Stimulated activated CD4-positive, alpha-beta T cell treated with anti-CD3 and anti-CD28 coated beads, Interleukin-1b, Interleukin-23, amount 100 ng/mL, for 1 hour (primary cell): ENCODE measurements at places on chromosomes 12 and 14.

GRCh38 chr12:5433081-5433844 lies 1.4 kb downstream of the NTF3 start:
- DNase-seq: no peak

GRCh38 chr12:42141981-42142606 lies 2.6 kb downstream of the GXYLT1 start:
- no peak for DNase-seq

GRCh38 chr12:62629971-62630739 lies 163.5 kb downstream of the MON2 start:
- DNase-seq: no peak

DNA sequence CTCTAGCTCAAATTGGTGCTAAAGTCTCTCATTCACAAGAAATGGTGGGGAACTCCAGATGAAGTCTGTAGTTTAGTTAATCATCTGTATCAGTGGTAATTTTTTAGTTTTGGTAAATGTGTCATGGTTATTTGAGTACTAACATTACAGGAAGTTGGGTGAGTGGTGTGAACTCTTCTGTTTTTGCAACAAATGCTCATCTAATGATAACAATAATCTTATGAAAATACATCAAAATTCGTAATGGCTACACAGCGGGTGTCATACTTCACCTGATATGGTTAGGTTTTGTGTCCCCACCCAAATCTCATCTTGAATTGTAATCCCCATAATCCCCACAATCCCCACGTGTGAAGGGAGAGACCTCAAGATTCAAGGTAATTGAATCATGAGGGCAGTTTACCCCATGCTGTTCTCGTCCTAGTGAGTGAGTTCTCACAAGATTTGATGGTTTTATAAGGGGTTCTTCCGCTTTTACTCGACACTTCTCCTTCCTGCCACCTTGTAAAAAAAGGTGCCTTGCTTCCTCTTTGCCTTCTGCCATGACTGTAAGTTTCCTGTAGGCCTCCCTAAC lies 209.3 kb upstream of the FOXN3 start:
- no peak for DNase-seq

DNA sequence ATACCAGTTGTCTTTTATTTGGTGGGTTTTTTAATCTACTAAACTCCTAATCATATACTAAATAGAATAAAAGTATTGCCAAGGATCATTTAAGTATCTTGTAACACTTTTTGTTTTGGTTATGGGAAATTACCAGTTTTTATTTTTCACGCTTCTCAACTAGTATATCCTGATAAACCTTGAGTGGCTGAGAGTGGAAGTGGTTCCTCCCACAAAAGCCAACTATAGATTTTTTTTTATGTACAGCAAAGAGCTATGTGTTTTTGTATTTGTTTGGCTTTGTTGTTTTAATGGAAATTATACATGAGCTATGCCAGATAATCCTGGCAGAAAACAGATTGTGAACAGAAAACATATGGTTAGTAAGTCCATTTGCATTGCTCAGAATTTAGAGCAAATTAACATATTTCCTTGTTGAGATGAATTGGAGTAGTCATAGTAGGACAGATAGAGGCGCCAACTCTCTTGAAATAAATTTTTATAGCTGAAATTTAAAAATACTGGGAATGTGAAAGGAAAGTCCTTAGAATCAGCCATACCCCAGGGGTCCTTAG lies 60.9 kb upstream of the PSMA6 start:
- DNase-seq: no peak
